Renal cortical epithelial cell (primary cell): ENCODE measurements at places on chromosomes 3 and 15.

DNA sequence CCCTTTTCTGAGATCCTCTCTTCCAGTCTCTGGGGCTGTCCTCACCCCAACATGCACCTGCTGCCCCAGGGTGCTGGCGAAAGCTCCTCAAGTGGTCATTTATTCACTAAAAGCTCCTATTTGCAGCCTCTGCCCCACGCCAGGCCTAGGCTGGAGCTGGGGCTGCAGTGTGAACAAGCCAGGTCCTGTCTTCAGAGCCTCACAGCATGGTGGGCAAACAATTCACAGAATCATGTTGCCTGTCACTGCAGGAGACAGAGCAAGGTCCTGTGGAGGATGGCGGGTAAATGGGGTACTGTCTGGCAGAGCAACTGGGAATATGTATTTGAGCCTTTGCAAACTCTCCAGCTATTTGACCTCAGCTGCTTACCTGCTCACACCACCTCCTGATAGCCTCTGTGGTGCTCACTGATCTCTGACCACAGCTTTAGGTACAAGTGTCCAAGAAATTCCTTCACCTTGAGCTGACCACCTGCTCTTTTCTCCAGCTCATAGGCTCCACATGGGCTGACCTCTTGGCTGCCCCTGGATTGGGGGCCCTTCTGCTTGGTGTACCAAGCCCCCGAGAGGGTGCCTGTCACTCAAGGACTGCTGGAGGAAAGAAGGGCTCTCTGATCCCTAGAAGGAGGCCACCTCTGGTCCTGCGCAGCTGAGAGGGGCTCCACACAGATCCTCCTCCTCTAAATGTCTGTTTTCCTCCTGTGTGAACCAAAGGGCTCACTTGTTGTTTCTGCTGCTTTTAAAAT is 35.6 kb downstream of the AMOTL2 start:
- DNase-seq = no peak

GRCh38 chr3:129824926-129825541 is 68.5 kb downstream of the TMCC1 start:
- DNase-seq = peak; percentile 59

GRCh38 chr3:160792540-160792939 is 36.5 kb downstream of the PPM1L start:
- DNase-seq = no peak

GRCh38 chr3:173920386-173920785 is 522.8 kb downstream of the NLGN1 start:
- peak; percentile 91 for DNase-seq

GRCh38 chr15:26028086-26028740 is 165.1 kb upstream of the ATP10A start:
- DNase-seq = no peak

- DNase-seq = no peak
Measured at GRCh38 chr15:71008250-71008870, 106.9 kb upstream of the THSD4 start.

- no peak for DNase-seq
Measured at GRCh38 chr3:124840331-124840730, 46.8 kb downstream of the ITGB5 start.

DNA sequence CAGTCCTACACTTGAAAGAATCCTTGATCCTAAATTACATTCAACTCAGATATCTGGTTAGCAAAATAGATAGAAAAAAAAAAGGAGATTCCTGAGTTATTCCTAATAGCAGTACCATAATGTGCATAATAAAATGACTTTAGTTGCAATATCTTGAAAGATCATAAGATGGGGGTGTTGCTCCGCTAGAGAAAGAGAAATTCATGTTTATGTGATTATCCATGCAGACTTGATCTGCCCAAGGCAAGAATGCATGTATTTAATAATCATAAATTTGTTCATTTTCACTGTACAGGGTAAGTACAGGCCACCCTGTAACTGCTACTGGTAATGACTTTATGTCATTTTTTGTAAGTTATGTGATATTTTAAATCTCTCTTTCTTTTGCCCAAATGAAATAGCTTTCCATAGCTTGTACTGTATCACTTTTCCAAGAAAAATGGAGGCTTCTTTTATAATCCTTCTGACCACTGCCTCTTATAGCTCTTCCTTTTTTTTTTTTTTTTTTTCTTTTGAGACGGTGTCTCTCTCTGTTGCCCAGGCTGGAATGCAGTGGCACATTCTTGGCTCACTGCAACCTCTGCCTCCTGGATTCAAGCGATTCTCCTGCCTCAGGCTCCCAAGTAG is 84.6 kb downstream of the HCN4 start:
- no peak for DNase-seq

DNA sequence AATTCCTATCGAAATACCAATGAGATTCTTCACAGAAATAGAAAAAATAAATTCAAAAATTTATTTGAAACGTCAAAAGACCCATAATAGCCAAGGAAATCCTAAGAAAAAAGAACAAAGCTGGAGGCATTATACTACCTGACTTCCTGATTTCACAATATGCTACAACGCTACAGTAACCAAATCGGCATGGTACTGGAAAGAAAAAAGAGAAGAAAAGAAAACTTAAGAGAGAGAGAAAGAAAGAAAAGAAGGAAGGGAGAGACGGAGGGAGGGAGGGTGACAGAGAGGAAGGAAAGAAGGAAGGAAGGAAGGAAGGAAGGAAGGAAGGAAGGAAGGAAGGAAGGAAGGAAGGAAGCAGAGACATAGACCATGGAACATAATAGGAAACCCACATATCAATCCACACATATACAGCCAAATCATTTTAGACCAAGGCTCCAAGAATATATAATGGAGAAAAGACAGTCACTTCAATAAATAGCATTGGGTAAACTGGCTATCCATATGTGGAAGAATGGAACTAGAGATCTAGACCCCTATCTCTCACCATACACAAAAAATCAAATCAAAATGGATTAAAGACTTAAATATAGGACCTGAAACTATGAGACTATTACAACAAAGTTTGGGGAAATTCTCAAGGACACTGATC is 118.6 kb upstream of the CNTN4 start:
- DNase-seq = no peak

- peak; percentile 84 for DNase-seq
Measured at GRCh38 chr3:182241766-182242488, 530.2 kb downstream of the SOX2 start.

DNA sequence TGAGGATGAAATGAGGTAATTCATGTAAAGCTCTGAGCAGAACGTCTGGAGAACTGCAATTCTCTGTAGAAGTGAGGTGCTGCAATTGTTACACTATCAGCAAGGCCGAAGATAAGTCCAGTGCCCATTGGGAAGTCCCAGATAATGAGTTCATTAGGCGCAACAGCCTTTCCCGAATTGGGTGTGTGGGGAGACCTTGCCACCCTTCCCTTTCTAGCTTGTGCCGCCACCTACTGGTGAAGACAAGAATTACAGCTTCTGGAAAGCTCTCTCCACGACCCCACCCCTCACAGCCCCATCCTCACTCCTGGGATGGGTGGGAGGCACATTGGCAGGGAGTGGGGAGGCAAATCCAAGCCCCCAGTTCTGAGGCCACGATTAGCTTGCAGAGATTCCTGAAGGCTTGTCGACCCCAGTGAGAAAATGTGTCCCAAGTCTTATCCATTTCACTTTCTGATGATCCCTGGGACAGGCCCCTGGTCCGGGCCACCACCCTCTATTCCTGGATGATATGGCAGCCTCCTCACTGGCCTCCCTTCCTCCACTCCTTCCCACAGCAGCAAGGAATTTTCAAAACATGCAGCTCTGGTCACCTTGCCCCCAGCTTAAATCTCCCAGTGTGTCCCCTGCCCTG is 36.4 kb downstream of the FAM3D start:
- peak; percentile 45 for DNase-seq

DNA sequence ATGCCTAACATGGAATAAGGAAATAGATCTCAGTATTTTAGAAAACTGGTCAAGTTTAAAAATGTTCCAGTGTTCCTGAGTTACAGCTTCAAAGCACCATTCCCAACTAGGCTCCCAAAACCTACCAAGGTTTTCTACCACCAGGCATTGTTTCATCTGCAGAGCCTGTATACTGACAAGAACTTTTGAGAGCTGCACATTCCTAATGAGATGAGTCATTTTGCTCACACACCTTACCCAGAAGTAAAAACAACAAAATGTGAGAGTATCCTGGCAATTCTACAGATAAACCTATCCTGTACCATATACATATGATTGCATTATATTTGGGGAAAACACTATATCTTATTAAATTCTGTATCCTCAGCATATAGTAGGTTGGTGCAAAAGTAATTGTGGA is 90.7 kb downstream of the ATP8B4 start:
- DNase-seq = peak; percentile 34

DNA sequence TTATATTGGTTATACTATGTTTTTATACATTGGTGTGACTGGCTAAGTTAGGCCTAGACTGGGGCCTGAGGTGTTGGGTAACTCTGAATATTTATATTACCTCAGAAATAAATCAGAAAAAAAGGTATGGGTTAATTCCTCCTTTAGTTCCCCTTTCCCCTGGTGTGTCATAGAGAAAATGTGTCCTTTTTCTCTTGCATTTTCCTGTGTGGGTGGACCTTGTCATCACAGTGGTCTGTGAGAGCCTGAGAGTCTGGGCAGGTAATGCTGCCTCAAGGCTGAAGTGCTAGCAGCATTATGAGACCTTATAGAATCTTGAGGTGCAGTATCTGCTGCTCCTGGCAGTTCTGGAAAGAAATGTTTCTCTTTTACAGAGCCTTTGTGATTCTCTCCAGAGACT is 69.7 kb downstream of the PCOLCE2 start:
- DNase-seq = no peak

- DNase-seq = no peak
Measured at GRCh38 chr3:183779896-183780465, 45.4 kb downstream of the MAP6D1 start.

- no peak for DNase-seq
Measured at GRCh38 chr3:43960448-43960840, 269.7 kb downstream of the ABHD5 start.

- no peak for DNase-seq
Measured at GRCh38 chr15:70704166-70704565, 59.2 kb downstream of the UACA start.

- DNase-seq = no peak
Measured at GRCh38 chr3:111751961-111752360, 107.1 kb upstream of the PHLDB2 start.

DNA sequence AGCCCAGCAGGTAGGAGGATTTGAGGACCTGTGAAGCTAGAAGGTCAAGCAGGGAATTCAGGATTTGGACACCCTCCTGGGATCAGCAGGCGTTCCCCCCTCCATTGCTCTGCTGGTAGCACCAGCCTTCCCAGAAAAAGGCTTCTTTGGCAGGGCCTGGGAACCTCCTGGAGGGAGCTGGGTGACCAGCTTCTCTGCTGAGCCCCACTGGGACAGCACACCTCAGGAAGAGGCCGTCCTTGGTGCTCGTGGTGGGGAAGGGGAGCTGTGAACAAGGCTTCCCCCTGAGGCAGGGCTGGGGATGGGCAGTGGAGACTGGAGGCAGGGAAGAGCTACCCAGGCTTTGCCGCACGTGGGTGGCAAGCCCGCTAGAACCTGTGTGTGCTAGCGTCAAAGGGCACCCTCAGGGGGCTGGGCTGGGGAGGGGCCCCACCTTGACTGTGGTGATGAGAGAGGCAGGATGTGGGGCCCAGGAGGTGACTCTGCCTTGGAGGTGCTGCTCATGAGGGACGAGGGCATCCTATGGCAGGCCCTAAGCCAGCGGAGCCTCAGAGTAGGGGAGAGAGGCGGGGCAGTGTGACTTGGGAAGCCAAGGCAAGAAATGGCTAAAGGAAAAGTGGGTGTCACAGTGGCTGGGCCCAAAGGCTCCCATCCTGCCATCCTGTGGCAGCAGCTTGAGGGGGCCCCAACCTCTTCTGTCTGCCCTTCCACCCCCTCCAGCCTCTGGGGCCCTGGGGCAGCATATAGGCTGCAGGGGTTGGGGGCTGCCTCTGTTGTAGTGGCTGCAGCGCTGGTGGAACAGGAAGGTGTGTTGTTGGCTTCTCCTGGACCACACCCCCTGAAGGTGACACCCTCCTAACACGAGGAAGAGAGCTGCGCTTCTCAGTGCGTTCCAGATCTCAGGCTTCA is 20.7 kb downstream of the KLF13 start:
- no peak for DNase-seq

DNA sequence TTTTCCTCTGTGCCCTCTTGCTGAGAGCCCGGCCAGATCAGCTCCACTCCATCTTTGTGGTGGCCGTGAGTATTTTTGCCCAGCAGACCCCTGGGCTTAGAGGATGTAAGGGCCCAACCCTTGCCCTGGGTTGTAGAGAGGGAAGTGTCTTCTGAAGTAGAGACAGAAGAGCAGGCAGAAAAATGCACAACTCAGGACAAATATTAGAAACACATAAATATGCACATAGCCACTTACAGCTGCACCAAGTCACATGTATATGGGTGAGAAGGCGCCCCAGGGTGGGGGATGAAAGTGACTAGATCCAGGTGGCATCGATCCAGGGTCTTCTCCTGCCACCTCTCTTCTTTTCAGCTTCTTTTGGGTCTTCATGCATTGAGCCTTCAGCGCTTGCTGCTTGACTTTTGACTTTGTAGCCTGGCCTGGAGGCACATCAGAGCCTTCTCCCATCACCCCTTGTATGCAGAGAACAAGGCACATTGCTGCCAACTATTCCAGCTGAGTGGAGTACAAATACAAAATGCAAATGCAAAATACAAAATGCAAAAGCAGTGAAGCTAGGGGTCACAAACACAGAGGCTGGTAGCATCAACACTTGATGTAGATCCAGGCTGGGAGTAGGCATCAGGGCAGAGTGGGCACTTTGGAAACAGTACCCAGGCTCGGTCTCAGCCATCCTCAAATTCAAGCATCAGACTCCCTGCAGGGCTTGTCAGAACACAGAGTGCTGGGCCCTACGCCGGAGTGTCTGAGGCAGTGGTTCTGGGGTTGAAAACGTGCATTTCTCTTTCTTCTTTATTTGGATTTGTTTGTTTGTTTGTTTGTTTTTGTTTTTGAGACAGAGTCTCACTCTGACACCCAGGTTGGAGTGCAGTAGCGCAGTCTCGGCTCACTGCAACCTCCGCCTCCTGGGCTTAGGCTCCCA is 133.0 kb downstream of the ASB7 start:
- no peak for DNase-seq

DNA sequence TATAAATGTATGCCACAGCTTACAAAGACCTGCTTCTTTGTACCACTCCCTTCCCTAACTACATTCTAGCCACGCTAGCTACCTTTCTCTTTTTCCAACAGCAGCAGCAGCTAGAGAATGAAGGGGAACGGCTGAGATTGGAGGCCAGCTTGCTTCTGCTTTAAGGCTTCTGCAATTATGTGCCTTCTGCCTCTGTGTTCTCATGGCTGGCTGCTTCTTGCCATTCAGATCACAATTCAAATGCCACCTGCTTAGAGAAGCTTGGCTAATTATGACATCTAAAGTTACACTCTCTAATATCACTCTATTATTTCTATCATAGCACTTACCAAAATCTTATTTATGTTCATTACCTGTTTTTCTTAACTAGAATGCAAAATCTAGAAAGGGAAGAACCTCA is 95.2 kb downstream of the RYK start:
- no peak for DNase-seq
